Eye (tissue), 1 donor: ENCODE measurements at places on chromosomes 2 and 18.

- DNase-seq, result no peak
These were observed 254.7 kb downstream of the PTPRM start for GRCh38 chr18:7821784-7822183.

- no peak for DNase-seq
These were observed 213.7 kb downstream of the AGAP1 start for GRCh38 chr2:235707411-235708096.

DNA sequence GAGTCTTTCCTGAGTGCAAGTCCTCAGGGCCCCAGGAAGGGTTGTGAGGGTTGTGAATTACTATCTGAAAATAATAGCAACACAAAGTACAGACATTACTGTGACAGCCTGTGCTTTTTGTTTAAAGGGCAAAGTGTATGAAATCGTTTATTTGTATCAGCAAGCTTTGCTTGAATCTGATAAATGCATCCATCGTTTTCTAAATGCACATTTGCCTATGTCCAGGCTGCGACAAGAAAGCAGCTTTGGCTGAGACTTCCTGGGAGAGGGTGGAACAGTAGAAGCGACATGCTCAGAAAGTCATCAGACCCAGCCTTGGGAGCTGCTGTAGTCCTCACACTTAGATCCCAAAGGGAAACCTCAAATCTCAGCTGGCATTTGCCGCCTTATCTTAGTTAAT is 524.2 kb upstream of the SALL3 start:
- DNase-seq, result no peak

DNA sequence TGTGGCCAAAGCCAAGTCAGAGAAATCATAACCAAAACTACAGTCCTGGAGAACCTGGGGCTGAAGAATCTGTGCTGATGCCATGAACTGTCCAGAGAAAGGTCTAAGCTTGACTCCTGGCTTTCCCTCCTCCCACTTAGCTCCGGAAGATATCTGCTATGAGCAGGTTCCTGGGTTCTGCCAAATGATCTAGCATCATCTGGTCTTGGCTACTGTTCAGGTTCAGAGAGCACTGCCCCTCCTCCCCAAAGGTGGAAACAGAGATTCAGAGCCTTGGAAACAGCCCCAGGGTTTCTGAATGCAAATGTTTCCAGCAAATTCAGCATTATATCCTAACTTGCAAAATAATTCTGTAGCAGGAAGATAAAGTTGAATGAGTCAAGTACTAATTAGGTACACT is 219.2 kb upstream of the SP5 start:
- no peak for DNase-seq

DNA sequence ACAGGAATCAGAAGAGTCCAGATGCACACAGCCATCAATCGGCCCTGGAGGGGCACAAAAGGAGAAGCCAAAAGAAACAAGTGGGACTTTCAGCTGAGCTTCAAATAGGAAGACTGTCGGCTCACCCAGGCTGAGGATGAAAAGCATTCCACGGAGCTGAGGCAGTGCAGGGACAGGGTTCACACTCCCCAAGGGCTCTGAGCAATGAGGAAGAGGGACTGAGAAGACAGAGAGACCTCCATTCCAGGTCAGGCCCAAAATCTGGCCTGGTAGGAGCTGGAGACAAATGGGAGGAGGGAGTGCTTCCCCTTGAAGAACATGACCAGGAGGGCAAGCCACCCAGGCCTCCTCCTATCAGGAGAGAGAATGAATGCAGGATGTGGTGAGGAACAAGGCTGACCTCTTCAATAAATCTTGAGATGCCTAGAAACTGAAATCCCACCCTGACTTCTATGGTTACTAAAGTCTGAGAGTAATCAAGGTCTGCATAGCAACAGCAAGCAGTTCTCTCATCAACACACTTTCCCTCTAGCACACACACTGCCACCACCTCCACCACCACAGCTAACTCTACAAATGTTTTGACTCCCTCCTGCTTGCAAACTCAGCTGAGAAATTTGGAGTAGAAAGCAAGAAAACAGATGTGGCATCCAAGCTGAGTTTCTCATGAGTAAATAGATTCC is 434.4 kb downstream of the TNS1 start:
- peak; percentile 15 for DNase-seq

GRCh38 chr2:11196246-11196645 is 41.0 kb downstream of the SLC66A3 start:
- DNase-seq, result no peak

- no peak for DNase-seq
These were observed 79.1 kb upstream of the BCL2L11 start for GRCh38 chr2:111041398-111042202.

GRCh38 chr2:205714789-205715720 is 32.8 kb downstream of the NRP2 start:
- DNase-seq, result no peak

DNA sequence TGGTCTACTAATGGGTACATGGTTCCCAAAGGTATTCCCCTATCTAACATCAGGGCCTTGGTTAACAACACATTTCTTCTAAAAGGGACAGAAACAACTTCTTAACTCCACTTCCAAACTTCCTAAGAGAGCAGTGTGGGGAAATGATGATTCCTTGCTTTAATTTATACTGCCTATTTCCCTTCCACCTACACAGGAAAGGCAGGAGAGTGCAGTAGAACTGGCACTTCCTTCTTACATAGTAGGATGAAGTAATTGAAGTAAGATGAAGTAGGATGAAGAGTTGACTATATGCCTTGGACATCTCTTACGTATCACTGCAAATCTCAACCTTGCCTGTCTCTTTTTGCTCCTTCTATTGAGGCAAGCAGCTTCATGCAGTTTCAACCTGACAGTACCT is 54.7 kb downstream of the CD28 start:
- no peak for DNase-seq

- DNase-seq, result no peak
These were observed 3.6 kb downstream of the CHN1 start for GRCh38 chr2:175001566-175001965.

GRCh38 chr2:237557633-237558015 is 8.8 kb upstream of the PRLH start:
- no peak for DNase-seq

- DNase-seq, result no peak
These were observed 252.4 kb downstream of the LPIN1 start for GRCh38 chr2:11998626-11999378.

DNA sequence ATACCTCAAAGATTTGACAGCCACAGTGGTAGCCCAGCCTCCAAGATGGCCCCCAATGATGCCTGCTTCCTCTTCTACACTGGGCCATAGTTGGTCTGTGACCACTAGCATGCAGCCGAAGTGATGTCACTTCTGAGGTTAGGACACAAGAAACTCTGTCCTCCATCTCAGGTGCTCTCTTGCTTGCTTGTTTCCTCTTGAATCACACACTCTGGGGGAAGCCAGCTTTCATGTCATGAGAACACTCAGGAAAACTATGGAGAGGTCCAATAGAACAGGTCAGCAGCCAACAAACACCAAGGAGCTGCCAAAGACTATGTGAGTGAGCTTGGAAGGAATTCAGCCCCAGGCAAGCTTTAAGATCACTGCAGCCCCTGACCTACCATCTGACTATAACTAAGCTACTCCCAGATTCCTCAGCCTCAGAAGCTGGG is 3.3 kb upstream of the ADAM17 start:
- DNase-seq, result no peak

- peak; percentile 73 for DNase-seq
These were observed 766 bp downstream of the CCDC85A start for GRCh38 chr2:56184500-56185011.

- DNase-seq, result no peak
These were observed 78.4 kb downstream of the LIMS1 start for GRCh38 chr2:108612514-108613183.

DNA sequence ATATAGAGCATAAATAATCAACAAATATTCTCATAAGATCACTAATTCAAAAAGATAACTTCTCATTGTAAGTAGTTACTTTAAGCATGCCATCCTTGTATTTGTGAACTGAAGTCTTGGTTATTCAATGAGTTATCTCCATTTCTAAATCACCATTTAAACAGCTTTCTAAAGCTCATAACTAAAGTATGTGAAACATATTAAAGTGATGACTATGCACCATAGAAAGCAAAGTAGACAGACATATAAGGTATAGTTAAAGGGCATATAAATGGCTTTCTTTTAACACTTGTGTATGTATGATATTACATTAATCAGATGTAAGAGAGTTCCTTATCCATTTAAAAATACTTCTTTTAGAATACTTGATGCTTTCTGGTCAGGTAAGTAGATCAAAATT is 83.5 kb downstream of the IKZF2 start:
- DNase-seq, result no peak

DNA sequence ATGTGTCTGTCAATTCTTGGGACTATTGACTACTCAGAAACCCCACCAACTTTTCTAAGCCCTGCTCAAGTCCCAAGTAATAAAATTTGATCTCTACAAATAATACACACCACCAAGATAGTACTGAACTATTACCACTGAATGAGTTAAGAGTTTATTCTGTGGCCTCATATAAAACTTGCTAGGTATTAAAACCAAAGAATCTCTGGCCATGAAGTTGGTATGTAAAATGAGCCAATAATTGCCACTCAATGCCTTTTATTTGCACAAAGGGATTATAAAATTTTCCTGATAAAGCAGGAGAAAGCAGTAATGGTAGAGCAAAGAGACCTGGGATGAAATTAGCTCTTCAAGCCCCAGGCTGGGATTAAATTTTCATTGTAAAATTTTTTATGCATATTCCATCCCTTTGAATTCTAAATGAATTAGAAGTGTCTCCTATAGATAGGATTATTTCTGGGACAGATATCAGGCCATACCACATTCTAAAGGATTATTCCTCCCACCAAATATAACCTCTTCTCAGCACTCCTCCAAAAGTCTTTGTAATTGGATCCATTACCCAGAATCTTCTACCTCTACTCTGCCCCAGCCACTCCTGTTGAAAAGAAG is 450.5 kb upstream of the ACVR2A start:
- DNase-seq, result no peak

- DNase-seq, result no peak
These were observed 31.4 kb upstream of the KCNG2 start for GRCh38 chr18:79766308-79766707.

DNA sequence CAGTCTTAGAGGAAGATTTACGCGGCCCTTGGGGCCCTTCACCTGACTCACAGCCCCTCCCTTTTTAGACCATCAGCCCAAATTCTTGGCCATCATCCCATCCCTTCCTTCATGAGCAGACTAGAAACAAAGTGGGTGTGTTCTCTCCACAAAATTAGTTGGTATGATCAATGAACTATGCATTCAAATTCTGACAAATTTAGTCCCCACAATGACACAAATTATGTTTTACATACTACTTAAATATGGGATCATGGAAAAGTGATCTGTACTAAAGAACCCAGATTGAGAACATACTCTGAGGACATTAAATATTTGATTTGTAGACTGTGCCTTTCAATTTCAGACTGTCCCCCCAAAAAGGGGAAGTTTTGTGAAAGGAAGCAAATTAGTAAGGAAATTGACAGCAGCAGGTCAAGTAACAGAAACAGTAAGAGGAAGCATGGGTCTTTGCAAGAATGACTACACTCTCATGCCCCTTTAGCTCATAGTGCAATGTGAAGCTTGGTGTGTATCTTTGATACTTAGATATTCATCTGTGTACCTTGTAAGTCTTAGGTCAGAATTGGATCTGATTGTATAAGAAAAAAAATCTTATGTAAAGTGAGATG is 2.2 kb upstream of the MAPRE2 start:
- no peak for DNase-seq

DNA sequence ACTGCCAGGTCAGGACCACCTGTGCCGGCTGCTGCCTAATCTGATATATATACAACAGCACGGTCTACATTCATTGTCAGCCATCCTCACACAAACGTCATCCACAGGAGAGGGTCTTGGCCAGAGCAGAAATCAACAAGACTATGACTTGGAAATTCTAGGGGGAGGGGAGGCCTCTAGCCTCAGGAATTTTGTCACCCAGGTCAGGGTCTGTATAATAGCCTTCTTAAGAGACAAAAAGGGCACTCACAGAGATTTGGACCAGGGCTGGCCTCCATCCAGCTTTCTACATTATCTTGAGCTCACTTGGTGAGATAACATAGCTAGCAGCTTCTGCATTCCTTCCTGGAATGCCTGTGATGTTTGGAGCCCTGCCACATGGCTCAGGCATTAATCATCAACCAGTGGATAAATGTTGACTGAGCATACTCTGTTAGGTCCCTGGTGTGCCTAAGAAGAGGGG is 50.4 kb upstream of the CTIF start:
- DNase-seq, result peak; percentile 61

- no peak for DNase-seq
These were observed 28.0 kb downstream of the ARID5A start for GRCh38 chr2:96564563-96564962.

DNA sequence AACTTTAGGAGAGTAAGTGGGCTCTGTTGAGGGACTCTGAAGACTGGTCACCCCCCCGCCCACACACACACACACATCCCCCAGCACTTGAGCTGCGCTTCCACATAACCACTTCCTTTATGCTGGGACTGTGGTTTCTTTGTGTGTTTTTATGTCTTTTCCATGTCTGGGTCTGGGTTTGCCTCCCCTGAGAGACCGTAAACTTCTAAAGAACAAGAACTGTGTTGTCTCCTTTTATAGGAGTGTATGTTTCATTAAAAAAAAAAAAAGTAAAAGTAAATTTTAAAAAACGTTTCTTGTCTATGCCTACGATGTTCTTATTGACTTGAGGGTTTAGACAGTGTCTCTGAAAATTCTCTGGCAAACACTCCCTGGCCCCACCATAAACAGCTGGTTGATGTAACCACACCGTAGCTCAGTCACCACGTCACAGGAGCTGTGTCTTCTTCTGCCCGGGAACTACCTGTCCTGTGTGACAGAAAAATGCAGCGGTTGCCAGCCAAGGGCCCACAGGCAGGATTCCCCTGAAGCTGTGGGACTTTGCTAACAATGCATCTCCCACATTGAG is 68.0 kb downstream of the KLHL29 start:
- DNase-seq, result no peak

- no peak for DNase-seq
These were observed 3.1 kb downstream of the SPOPL start for GRCh38 chr2:138504546-138505235.

GRCh38 chr2:47815764-47816163 is 32.8 kb downstream of the MSH6 start:
- no peak for DNase-seq

- no peak for DNase-seq
These were observed 2.8 kb upstream of the TUBA4B start for GRCh38 chr2:219250049-219250781.

GRCh38 chr2:59804732-59805131 is 748.7 kb downstream of the BCL11A start:
- peak; percentile 56 for DNase-seq

DNA sequence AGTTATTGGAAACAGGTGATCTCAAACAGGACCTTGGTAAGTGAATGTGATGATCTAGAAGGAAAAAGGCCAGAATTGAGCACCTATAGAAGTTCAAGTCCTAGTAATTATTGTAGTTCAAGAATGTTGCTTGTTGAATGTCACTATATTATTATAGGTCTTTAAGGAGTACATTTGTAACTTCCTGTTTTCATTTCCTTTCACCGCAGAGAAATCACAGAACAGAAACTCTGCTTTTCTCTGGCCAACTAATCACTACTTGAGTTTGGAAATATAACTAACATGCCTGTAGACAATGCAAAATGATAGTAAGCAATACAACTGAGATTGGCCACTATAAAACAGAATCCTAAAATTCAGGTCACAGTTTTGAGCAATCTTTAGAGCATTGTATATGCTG is 61.8 kb upstream of the EFEMP1 start:
- no peak for DNase-seq
